ENCODE measurements at places on chromosomes 7 and 10.

DNA sequence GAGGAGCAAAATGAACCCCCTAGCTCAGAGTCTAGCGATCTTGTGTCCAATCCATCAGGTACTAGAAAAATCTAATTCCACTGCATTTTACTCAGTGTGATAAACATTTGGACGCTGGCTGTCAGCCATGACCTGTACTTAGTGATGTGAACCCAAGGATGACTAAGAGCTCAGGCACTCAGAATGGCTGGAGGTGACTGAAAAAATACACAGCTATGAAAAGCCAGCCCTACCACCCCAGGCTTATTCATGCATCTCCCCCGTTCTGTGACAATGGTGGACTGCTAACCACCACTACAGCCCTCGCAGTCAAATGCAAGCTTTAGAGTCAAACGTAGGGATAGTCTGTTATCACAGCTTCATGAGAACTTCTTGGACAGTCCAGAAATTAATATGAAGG is 14.9 kb downstream of the AFAP1L2 start:
- DNase-seq, result no peak

DNA sequence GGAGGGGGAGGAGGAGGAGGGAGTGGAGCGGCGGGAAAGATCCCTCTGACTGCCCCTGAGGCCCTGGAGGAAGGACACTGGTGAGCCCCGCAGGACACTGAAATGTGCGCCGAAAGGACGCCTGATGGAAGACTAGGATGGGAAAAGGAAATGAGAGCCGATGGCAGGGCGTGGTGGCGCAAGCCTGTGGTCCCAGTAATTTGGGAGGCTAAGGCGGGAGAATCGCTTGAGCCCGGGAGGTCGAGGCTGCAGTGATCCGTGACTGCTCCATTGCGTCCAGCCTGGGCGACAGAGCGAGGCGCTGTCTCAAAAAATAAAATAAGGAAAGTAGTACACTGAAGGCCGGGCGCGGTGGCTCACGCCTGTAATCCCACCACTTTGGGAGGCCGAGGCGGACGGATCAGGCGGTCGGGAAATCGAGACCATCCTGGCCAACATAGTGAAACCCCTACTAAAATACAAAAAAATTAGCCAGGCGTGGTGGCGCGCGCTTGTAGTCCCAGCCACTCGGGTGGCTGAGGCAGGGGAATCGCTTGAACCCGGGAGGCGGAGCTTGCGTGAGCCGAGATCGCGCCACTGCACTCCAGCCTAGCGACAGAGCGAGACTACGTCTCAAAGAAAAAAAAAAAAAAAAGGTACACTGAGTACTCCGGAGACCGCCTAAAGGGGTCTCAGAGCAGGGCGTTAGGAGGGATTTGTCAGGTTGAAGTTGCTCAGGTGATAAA is 561 bp upstream of the HNRNPF start:
- no peak for DNase-seq

GRCh38 chr7:117493460-117493859 is 13.6 kb downstream of the CFTR start:
- no peak for DNase-seq

- DNase-seq, result no peak
Measured at GRCh38 chr10:118062798-118063238, 16.1 kb upstream of the RAB11FIP2 start.

GRCh38 chr10:124325633-124325914 is 93.1 kb downstream of the OAT start:
- DNase-seq, result no peak

GRCh38 chr7:105985672-105986215 is 22.7 kb downstream of the CDHR3 start:
- DNase-seq, result no peak

Data from T1000 (cell line).